ENCODE measurements at places on chromosomes 2 and 18.

DNA sequence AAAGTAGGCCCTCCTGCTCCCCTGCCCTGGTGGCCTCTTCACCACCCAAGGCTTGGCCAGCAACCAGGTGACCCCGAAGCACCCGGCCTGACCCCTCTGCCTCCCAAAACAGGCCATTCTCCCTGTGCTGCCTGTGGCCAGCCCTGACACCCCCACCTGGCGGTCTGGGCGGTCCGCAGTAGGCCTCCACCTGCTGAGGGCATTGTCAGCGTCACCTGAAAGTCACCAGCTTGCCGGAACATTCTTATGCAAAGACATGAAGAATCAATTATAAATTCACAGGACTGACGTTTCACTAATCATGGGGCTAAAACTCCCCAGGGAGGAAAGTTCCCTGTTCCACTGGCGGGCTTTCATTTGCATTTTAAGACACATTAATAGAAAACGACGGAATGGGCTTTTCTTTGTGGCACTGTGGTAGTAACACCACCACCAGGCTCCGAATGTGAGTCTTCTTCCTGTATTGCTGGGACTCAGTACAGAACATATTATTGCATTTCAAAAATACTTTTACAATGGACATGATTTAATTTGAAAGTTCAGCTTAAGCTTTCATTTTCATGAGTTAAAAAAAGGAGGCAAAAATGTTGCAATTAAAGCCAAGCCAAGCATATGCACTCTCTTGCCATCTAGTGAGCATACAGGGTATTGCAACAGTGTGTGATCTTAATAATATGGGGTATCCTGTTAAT, 57.4 kb downstream of the ADI1 start:
- no peak for DNase-seq

DNA sequence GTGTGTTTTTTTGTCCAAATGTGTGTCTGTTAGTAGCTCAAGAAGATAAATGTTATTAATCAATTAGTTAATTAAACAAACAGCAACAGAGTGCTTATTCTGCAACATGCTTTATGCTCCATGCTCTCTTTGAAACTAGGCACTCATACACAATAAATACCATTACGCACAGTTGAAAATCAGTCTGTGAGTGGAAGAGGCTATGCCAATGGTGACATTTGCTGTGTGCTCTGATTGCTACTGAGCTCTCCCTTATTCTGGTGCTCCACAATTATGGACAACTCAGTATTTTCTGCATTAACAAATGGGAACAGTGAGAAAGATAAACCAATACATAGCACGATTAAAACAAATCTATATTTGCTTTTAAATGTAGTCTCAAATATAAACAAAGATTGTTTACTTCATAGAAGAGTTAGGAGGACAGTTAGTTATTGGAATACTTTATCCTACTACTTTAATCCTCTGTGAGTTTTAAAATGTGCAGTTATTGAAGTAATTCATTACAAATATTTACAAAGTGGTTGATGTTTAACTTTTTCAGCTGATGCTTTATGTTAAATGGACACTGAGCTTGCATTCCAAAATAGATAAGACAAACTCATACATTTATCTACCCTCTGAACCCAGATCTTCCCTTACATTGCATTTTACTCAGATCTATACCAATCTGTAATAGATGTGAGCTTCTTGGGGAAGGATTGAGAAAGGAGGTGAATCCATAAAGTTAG, 55.3 kb downstream of the NXPH2 start:
- no peak for DNase-seq

DNA sequence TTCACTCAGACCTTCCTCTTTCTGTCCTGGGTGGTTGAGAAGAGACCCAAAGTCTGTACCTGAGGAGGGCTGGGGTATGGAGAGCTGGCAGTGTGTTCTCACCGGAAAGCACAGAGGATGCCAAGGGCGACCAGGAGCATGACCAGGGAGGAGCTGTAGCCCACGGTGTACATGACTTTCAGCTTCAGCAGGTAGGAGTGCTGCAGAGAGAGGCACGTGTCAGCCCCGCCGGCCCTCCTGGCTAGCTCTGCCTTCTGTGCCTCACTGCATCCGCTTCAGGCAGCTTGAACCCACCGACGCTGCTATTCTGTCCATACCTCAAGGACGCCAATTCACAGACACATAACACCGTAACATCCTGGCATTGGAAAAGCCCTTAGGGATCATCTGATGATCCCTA, 34.0 kb downstream of the TMEM37 start:
- no peak for DNase-seq

DNA sequence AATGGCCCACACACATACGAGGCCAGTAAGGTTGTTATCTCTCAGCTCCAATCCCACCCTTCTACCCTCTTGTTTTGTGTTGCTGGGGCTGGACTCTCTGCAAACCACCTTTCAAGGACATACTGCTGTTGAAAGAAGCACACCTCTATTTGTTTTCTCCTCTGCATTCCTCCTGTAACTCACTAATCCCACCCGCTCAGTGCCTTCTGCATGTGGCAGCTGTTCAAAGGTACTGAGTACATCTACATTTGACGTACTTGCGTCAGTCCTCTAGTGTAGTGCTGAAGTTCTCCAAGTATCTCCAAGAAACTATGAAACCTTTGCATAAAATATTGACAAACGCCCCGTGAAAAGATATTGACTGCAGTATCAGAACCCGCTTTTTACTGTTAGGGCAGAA, 310.6 kb downstream of the AFF3 start:
- no peak for DNase-seq

DNA sequence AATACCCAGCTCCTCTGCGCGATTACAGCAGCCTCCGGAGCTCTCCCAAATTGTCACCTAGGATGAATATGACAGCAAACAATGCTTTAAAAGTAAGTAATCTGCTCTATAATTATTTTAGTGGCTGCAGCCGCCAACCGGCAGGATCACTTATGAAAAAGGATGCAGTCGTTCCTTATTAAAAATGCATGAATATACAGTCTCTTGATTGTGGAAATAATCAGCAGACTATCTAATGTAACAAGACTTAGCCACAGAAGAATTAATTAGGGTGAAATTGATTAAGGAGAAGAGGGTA, 71.8 kb upstream of the STPG4 start:
- no peak for DNase-seq

DNA sequence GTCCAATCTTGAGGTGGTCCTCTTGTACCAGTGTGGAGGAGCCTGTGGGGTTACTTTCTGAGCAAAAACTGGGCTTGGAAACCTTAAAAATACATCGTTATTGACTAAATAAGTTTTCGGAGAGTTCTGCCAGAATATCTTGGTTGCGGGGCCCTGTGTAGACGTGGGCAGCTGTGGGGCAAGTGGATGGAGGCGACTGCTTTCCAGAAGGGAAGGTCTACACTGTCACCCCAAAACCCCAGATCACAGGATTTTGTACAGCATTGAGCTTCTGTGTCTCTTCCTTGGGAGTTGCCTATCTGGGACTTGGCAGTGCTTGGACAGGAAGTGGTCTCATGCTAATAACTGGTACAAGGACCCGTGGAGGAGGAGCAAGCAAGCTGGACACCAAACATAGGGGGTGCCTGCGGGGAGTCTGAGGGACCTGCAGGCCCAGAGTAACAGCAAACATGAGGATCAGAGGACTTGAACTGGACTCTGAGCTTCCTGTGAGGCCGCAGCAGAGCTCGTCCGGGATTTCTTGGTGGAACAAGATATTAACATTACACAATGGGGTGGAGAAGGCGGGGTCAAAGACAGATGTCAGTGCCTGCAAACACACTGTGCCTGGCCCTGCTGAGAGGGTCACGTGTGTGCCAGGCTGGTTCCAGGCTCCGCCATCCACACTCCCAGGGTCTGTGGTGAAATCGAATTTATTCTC, 48.0 kb upstream of the CTLA4 start:
- no peak for DNase-seq

DNA sequence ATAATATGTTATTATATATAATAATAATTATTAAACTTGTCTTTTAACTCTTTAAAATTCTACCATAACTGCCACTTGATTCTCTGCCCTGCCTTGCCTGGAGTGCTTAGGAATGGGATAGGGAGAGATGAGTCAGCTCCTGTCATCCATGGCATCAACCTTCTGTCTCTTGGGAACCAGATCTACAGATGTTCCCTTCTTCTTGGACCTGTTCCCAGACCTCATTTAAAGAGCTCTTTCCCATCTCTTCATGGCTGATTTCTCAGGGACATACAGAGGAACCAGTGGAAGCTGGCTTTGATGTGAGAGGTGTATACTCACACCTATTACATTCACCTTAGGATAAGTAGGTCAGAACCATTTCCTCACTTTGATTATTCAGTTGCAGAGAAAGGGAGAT, 155.3 kb upstream of the MYO3B start:
- DNase-seq: no peak

DNA sequence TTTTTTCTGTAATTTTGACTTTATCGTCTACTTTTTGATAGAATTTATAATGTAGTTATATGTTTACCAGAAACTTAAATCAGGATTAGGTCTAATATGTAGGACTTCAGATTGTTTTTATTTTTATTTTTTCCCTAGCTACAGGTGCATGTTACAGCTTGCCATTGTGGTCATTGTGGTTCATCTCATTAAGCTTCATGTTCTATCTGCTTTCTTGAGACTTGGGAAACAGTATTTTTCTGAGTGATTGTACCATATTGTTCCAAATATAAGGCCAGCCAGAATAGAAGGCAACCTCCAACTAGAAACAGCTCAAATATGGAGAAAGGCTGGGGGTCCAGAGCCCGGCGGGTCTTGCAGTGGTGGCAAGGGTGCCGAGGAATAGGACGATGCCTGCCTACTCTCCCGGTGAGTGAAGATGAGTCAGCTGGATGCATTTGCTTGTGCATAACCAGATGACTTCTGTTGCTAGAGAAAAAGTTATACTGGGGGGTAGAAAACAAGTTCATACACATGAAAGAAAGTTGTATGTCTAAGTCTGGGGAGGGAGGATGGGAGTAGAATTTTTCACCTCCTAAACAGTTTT, 188.4 kb downstream of the CCDC85A start:
- DNase-seq: no peak

GRCh38 chr18:57900906-57901435, 97.9 kb upstream of the ATP8B1 start:
- DNase-seq: no peak

GRCh38 chr2:118464046-118464445, 375.8 kb downstream of the INSIG2 start:
- no peak for DNase-seq

DNA sequence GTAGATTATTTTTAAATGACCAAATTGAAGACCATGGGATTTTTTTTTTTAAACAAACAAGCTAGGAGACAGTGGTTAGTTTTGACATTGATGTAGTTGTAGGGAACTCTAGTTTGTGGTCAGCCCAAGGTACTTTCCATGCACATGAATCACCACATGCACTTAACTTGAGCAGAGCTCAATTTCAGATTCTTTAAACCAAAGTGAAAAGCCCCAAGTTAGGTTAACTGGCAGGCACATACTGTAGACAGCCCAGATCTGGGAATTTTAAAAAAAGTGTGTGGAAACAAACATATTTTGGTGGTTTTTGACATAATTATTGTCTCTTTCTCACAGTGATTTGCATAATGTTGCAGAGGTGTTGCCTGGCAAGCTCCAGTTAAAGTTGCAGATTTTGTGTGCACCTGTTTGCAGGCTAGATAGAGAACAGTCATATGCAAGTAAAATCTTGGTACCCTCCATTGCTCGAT, 88.4 kb downstream of the BCL2L11 start:
- DNase-seq: no peak

GRCh38 chr2:24881623-24882022, 38.4 kb downstream of the ADCY3 start:
- peak; percentile 42 for DNase-seq

GRCh38 chr18:59279193-59279592, 5.9 kb upstream of the RAX start:
- DNase-seq: no peak

- DNase-seq: no peak
Observed at GRCh38 chr18:61941948-61942471, 49.2 kb upstream of the RNF152 start.

- DNase-seq: no peak
Observed at GRCh38 chr2:170162271-170162632, 15.7 kb upstream of the MYO3B start.

GRCh38 chr2:120396861-120397811, 51.2 kb downstream of the INHBB start:
- no peak for DNase-seq

DNA sequence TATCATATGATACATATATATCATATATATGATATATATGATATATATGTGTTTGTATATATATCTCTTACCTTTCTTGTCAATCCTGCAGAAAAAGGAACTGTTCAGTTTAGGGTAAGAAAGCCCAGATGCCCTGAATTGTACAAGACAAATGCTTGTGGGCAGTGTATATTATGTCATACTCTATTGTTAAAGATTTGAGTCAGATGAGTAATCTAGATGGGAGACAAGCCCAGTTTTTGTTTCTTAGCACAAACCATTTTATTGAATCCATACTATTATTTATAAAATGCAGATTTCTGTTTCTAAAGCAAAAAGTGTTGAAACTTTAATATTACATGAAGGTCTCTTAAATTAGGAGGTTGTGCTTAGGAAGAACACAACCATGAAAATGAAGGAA, 90.6 kb downstream of the VRK2 start:
- no peak for DNase-seq

- DNase-seq: no peak
Observed at GRCh38 chr18:48939205-48940097, 11.3 kb downstream of the SMAD7 start.

- no peak for DNase-seq
Observed at GRCh38 chr2:233354971-233355574, 779 bp downstream of the DGKD start.

DNA sequence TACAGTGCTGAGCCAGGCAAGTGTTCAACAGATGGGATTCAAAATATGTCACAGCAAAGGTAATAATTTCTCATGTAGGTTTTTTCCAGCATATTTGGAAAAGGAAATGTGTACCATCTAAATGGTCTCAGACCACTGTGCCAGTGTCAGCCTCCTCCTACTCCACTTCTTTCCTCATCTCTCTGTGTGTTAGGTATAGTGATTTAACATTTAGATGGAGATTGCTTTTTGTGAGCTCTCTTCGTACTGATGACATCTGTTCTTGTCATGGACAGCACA, 80.9 kb upstream of the TSPYL6 start:
- DNase-seq: no peak

GRCh38 chr18:10488017-10488416, 33.6 kb downstream of the APCDD1 start:
- no peak for DNase-seq

GRCh38 chr2:234955091-234955591, 3.3 kb downstream of the SH3BP4 start:
- DNase-seq: no peak

GRCh38 chr2:142865924-142866323, 11.5 kb upstream of the KYNU start:
- DNase-seq: no peak

GRCh38 chr2:217309056-217309455, 449.2 kb upstream of the TNP1 start:
- DNase-seq: no peak

- DNase-seq: no peak
Observed at GRCh38 chr2:2232167-2232566, 98.9 kb downstream of the MYT1L start.

DNA sequence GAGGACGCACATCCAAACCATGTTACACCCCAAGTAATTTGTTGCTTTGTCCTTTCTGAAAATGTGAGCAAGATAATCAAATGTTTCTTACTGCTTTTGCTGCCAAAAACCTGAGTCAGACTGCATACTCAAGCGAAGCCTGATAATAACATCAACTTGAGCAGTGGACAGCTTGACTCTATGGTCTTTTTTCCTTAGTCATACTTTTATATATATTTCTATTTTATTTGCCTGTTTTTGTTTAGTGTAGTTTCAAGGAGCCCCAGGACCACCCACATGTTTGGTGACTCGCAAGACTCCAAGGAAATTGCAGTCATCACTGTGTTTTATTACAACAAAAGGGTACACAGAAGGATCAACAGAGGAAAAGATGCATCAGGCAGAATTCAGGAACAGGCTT, 688.4 kb upstream of the PIK3C3 start:
- DNase-seq: no peak

- no peak for DNase-seq
Observed at GRCh38 chr2:16251511-16252225, 311.3 kb downstream of the MYCN start.
